ENCODE measurements at places on chromosomes 12 and 14. TPM values are rescaled to one million over a fixed set of nuclear protein-coding genes. Genes with fewer than 3 reads are reported as not detected.

GRCh38 chr12:95497031-95497430 is 23.1 kb downstream of the METAP2 start:
- no peak for ATAC-seq

GRCh38 chr12:96208801-96209549 is 14.8 kb downstream of the ELK3 start:
- ATAC-seq: no peak

GRCh38 chr14:68670359-68670715 is 122.5 kb downstream of the ZFP36L1 start:
- ATAC-seq: no peak

RBP5 gene
- total RNA-seq: 2.3 TPM

FGD4 gene
- total RNA-seq: 23.6 TPM

DNA sequence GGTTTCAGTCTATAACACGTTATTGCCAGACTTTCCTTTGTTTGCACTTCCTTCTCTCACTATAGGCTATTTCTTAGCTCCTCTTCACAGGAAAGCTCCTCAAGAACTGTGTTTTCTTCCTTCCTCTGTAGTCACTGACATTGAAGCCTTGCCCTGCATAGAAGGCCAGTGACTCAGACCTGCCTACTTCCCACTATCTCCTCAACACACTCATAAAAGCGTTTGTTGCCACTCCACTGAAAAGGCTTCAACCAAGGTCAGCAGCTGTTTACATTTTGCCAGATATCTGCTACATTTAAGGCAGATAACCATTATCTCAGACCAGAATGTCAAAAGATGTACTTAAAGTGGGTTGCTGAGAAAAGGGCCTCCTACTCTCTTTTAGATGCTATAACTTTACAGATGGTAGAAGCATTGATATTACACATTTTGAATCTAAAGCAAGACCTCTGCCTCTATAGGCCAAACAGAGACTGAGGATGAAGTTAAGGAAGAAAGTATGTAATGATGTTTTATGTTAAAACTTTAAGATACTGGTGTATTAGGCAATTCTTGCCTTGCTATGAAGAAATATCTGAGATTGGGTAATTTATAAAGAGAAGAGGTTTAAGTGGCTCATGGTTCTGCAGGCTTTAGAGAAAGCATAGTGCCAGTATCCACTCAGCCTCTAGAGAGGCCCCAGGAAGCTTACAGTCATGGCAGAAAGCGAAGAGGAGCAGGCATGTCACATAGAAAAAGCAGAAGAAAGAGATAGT is 233.3 kb upstream of the FLRT2 start:
- no peak for ATAC-seq

C12orf50 gene
- total RNA-seq: 0.20 TPM

WNT1 gene
- total RNA-seq: not detected

DNA sequence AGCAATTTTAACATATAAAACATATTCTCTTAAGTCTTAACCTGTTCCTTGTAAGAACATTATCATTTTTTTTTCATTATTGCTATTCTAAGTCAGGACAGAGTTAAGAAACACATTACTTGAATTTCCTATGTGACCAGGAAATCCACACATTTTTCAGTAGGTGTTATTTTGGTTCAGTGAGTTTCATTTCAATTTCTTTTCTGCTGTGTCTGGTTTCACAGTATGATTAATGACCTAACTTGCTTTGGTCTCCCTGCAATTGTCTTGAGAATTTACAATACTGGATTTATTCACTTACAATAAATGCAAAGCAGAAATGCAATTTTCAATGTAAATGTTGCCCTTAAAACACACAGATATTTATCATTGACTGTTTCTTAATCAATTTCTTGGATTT is 396.9 kb upstream of the TMTC1 start:
- no peak for ATAC-seq

TSHR gene
- total RNA-seq: 0.36 TPM

KLRK1 gene
- 0.57 TPM for total RNA-seq

CCDC198 gene
- not detected for total RNA-seq

SMIM41 gene
- total RNA-seq: not detected

ART4 gene
- 0.25 TPM for total RNA-seq

CD163L1 gene
- total RNA-seq: 1.2 TPM

TAS2R19 gene
- total RNA-seq: 6.1 TPM

DNA sequence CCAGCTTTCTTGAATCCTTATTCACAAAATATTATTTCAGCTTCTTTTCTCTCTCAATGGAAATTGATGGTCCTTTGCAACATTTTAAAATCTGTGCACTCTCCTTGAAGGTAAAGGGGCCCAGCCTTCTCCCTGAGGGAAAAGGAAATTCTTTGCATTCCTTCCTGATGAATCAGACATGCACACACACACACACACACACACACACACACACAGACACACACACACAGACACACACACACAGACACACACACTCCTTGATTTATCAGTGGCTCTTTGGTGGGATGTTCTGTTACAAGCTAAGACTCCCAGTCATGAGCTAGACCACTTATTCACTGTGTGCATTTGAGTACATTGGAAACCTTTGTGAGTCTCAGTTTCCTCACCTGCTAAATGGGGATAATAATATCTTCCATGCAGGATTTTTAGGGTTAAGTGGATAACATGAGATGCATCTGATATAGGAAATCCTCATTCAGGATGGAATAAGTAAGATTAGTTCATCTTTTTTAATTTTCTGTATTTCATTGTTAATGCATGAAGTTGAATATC is 45.1 kb upstream of the HMGA2 start:
- ATAC-seq: no peak

NRXN3 gene
- 21.3 TPM for total RNA-seq

- ATAC-seq: no peak
Observed at GRCh38 chr12:50197297-50197727, 30.1 kb upstream of the CERS5 start.

PIWIL1 gene
- total RNA-seq: 0.05 TPM

DNA sequence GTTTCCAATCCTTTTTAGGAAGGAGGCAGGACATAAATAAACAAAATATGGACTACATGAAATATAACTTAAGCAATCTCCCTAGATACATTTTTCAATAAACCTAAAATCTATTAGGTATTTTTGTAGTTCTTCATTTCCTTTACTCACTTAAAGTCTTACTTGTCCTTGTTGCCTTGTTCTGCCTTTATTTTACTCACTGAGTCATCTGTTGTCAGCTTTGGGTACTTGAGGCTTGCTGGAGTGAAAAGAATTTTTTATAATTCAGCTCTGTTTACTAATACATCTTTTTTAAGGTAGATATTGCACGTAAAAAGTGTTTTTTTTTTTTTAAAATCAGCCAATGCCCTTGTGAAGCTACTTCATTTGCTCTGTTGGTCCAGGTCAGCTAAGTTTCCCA is 216.2 kb downstream of the PELI2 start:
- no peak for ATAC-seq

DNA sequence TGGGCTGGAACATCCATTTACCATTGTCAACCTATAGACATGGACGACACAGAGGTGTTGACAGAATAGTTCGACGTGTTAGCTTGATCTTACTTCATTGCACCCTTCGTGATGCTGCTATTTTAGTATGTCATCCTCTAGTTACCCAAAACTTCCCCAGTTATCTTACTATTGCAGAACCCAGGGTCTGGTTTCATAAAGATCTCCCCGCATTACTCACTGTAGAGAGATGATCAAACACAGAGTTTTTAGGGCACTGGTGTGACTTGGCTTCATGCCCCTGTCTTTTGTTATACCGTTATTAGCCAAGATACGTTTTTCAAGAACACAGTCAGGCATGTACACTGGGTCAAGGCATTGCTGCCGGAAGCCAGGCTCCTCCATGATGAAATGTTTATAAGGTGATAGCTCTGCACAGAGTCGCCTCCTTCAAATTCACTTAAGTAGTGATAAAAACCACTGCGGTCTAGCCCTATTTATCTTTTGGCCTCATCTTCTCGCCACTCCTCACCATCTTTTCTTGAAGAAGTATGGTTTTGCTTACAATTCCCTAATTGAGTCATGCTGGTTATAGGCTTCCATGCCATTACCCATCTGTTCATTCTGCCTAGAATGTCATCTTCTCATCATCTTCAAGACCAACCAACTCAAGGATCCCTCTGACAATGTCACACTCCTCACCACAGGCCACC is 1127.9 kb downstream of the VRK1 start:
- ATAC-seq: no peak

SOX5 gene
- total RNA-seq: 8.2 TPM

GRCh38 chr12:104650541-104650940 is 193.8 kb downstream of the CHST11 start:
- no peak for ATAC-seq

GRCh38 chr12:58695263-58695662 is 225.0 kb downstream of the LRIG3 start:
- ATAC-seq: no peak

- no peak for ATAC-seq
Observed at GRCh38 chr12:82027612-82028011, 268.5 kb upstream of the PPFIA2 start.

GRCh38 chr12:77236066-77236465 is 170.7 kb upstream of the E2F7 start:
- ATAC-seq: no peak

TMEM117 gene
- total RNA-seq: 3.7 TPM

NAA30 gene
- 12.6 TPM for total RNA-seq

GRCh38 chr14:90198541-90199060 is 57.8 kb upstream of the PSMC1 start:
- ATAC-seq: no peak

- no peak for ATAC-seq
Observed at GRCh38 chr12:1922075-1922709, 3.7 kb upstream of the CACNA2D4 start.

SLC25A3 gene
- total RNA-seq: 484 TPM

- ATAC-seq: no peak
Observed at GRCh38 chr12:123617144-123617543, 15.2 kb downstream of the DDX55 start.

- no peak for ATAC-seq
Observed at GRCh38 chr12:92421042-92421441, 275.4 kb upstream of the BTG1 start.

DNA sequence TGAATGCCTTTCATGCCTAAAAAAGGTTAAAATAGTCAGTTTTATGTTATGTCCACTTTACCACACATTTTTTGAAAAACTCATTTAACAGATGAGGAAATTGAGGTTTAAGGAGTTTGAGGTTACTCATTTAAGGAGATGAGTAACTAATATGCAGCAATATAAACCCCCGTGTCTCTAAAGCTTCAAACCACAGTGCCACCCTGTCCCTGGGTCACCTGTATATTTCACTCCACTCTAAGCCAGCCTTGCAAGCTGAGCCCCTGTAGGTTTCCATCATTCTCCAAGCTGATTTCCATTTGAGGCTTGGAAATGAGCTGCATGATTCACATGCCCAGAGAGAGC is 64.4 kb downstream of the NUAK1 start:
- no peak for ATAC-seq

- ATAC-seq: peak; percentile 77
Observed at GRCh38 chr14:73741386-73741875, 27.2 kb upstream of the PNMA1 start.

ERBB3 gene
- total RNA-seq: 4.1 TPM

CLEC2A gene
- not detected for total RNA-seq

GRCh38 chr12:48128800-48129199 is 9.6 kb downstream of the PFKM start:
- no peak for ATAC-seq

DNA sequence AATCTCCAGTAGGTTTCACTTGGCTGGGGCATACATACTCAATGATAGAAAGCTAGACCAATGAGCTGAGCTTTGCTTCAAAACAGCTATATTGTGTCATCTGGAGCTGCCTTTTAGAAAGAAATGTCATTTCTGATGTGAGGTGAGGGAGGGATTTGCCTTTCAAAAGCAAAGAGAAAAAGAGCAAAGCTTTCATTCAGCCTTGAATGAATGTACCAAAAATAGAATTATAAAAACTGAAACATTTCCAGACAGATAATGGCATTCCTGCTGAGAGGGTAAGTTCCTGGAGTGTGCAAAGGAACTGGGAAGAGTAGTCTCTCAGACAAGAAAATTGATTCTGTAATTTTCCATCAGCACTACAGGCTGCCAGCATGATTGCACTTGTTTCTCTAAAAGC is 710.0 kb downstream of the LRFN5 start:
- no peak for ATAC-seq

DNA sequence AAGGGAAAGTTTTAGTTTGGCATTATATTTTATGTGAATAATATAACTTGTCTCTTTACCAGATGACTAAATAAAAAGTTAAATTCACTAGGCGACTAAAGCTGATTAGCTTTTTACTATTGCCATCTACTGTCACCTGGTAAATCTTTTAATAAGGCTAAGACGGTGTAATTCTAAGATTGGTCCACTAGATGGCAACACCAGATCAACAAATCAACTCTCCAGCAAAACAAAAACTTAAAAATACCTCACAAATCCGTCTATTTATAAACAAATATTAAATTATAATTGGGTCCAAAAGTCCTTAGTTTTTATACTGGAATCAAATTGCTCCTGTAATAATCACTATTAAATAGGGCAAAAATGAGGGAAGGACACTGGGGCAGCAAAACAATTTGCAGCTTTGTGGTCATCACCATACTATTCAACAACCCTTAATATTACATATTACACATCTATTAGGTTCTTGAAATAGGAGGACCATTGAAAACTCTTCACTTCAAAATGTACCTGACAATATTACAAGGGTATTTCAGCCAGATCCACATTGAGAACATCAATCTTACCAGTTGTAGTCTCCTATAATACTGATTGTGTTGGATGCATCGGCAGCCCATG is 47.9 kb downstream of the GALC start:
- ATAC-seq: no peak

- no peak for ATAC-seq
Observed at GRCh38 chr12:117060929-117061305, 38.3 kb downstream of the TESC start.

DEGS2 gene
- 0.77 TPM for total RNA-seq

PTCSC3 gene
- not detected for total RNA-seq

OR10G2 gene
- total RNA-seq: not detected

OAS2 gene
- total RNA-seq: 13.6 TPM

DNA sequence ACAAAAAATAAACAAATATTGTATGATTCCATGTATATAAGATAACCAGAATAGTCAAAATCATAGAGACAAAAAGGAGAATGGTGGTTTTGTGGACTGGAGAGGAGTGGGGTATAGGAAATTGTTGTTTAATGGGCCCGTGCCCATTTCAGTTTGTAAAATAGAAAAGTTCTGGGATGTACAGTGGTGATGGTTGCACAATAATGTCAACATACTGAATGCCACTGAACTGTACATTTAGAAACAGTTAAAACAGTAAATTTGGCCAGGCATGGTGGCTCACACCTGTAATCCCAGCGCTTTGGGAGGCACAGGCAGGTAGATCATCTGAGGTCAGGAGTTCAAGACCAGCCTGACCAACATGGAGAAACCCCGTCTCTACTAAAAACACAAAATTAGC is 40.1 kb downstream of the NUMB start:
- ATAC-seq: no peak

DNA sequence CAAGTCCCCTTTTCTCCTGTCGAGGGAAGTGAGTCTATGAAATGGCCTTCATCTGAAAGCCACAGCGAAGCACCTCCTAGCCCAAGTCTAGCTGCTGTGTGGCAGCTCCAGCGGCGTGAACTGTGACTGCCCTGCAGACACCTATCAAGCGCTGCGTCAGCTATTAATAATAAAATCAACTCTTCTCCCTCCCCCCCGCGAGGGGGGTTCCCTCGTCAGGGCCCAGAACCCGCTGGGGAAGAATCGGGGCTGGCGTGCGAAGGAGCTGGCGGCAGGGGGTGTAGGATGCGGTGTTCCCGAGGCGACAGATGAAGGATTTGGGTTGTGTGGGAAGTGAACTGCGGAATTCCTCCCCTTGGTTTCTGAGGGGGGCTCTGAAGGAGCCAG is 662 bp upstream of the ATP2A2 start:
- peak; percentile 9 for ATAC-seq

Measured in motor neuron (in vitro differentiated cells).